ENCODE measurements at places on chromosomes 16 and 17. TPM values are rescaled to one million over a fixed set of nuclear protein-coding genes. Genes with fewer than 3 reads are reported as not detected.

The NPIPB13 gene
- total RNA-seq: 8.4 TPM

The MGAT5B gene
- 0.28 TPM for total RNA-seq

The TBC1D3H gene
- total RNA-seq: not detected

The AANAT gene
- 0.31 TPM for total RNA-seq

The NLRC3 gene
- 4.4 TPM for total RNA-seq

The ZNRF1 gene
- total RNA-seq: 25.1 TPM

The FGF11 gene
- 0.52 TPM for total RNA-seq

The ST6GALNAC2 gene
- 38.0 TPM for total RNA-seq

The FA2H gene
- total RNA-seq: 7.1 TPM

The MPV17L gene
- 1.0 TPM for total RNA-seq

The OTOP2 gene
- total RNA-seq: not detected

The KRT33A gene
- not detected for total RNA-seq

The KRT24 gene
- total RNA-seq: not detected

The SNAI3 gene
- total RNA-seq: 1.1 TPM

The KRTAP9-8 gene
- total RNA-seq: not detected

The TLCD3B gene
- total RNA-seq: 0.43 TPM

The TPSG1 gene
- total RNA-seq: 2.9 TPM

The SUZ12 gene
- 17.4 TPM for total RNA-seq

The LITAF gene
- 89.8 TPM for total RNA-seq

The C17orf67 gene
- total RNA-seq: 1.8 TPM

The ACSM2A gene
- total RNA-seq: not detected

The SCGB1C2 gene
- total RNA-seq: not detected

The MYL4 gene
- total RNA-seq: 0.49 TPM

The PYY gene
- not detected for total RNA-seq

The TBC1D26 gene
- total RNA-seq: 0.34 TPM

The TMEM88 gene
- total RNA-seq: 6.3 TPM

The GLP2R gene
- total RNA-seq: 0.86 TPM

The CDYL2 gene
- 12.6 TPM for total RNA-seq

The SPATA22 gene
- not detected for total RNA-seq

The CDH8 gene
- total RNA-seq: 3.1 TPM

The SLC5A10 gene
- 0.09 TPM for total RNA-seq

The YBX2 gene
- total RNA-seq: 0.57 TPM

The SPATA32 gene
- total RNA-seq: not detected

The TOP2A gene
- 5.9 TPM for total RNA-seq

The TMEM114 gene
- not detected for total RNA-seq

The STAT3 gene
- 267 TPM for total RNA-seq

The GP1BA gene
- 0.94 TPM for total RNA-seq

The SMPD3 gene
- 13.9 TPM for total RNA-seq

The CCL16 gene
- 0.18 TPM for total RNA-seq

The PIGQ gene
- total RNA-seq: 34.9 TPM

The PTX4 gene
- total RNA-seq: 0.25 TPM

The TOX3 gene
- 5.3 TPM for total RNA-seq

The CLEC18C gene
- 1.0 TPM for total RNA-seq

The CCL1 gene
- total RNA-seq: not detected

All from lung (tissue), 17 donors.